ENCODE measurements at places on chromosomes 11 and 22. TPM values are rescaled to one million over a fixed set of nuclear protein-coding genes. Genes with fewer than 3 reads are reported as not detected.

Gene GSTT2B
- total RNA-seq: 0.39 TPM

Gene CDCA5
- 57.4 TPM for total RNA-seq

Gene MS4A8
- total RNA-seq: not detected

Gene MMP8
- total RNA-seq: not detected

Gene KRTAP5-7
- total RNA-seq: not detected

Gene CABP4
- total RNA-seq: not detected

Gene PHOX2A
- not detected for total RNA-seq

Gene CCDC188
- total RNA-seq: not detected

Gene HTR3B
- not detected for total RNA-seq

Gene TPH1
- total RNA-seq: 0.27 TPM

Gene OR8G5
- total RNA-seq: not detected

Gene CARD16
- not detected for total RNA-seq

Gene DBX1
- total RNA-seq: not detected

Gene JHY
- 3.1 TPM for total RNA-seq

Gene SYT8
- 0.26 TPM for total RNA-seq

Gene SMTNL1
- total RNA-seq: not detected

Gene KRTAP5-2
- total RNA-seq: not detected
